Activated CD4-positive, alpha-beta memory T cell treated with anti-CD3 and anti-CD28 coated beads for 36 hours (primary cell): ENCODE measurements at places on chromosomes 5 and 9. TPM values are rescaled to one million over a fixed set of nuclear protein-coding genes. Genes with fewer than 3 reads are reported as not detected.

GRCh38 chr9:92151691-92152393 lies 36.6 kb upstream of the SPTLC1 start:
- no peak for DNase-seq

GRCh38 chr9:18111146-18111545 lies 362.8 kb upstream of the ADAMTSL1 start:
- DNase-seq: no peak

Gene SAPCD2
- total RNA-seq: 6.4 TPM

DNA sequence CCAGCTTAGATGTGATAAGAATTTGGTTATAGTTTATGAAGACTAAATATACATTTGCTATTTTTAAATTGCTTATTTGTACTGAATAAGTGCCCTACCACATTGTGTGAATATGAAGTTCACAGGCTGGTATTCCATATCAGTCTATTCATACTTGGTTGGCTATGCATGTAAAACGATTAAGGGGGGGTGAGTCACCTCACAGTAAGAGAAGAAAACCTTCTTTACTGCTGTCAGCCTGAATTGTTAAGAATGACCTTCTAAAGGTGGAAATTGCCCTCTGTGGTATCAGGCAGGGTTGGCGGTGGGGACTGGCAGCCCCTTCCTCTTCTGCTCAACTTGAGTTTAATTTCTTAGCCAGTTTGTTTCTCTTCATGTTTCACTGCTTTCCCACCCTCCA lies 127.0 kb upstream of the RPS23 start:
- no peak for DNase-seq

DNA sequence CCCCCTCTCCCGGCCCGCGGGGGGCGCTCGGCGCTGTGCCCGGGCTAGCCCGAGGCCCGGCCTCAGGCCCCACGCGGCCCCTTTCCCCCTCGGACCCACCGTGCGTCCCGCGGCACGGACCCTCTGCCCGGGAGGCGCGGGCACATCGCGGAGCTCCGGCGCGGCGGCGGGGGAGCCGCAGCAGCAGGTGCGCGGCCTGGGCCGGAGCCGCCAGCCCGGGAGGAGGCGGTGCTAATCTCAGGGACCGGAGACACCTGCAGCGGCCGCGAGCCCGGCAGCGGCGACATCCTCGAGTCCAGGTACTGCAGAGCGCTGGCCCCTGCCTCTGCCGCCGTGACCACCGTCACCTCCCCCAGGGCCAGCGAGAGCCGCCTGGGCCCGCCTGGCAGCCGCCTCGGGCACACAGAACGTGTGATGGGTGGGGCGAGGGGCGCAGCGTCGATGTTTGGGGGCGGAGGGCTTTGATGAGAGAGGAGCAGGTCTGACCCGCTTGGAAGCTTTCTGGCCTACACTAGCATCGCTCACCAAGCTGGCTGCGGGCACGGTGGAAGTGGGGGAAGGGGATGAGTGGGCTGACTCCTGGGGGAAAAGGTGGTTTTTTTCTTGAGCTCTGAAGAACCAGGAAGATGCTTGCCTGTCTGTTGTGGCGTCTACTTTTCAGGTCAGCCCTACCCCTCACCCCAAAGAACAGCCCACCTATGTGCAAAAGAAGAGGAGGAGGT lies 524 bp downstream of the CYFIP2 start:
- peak; percentile 69 for DNase-seq

DNA sequence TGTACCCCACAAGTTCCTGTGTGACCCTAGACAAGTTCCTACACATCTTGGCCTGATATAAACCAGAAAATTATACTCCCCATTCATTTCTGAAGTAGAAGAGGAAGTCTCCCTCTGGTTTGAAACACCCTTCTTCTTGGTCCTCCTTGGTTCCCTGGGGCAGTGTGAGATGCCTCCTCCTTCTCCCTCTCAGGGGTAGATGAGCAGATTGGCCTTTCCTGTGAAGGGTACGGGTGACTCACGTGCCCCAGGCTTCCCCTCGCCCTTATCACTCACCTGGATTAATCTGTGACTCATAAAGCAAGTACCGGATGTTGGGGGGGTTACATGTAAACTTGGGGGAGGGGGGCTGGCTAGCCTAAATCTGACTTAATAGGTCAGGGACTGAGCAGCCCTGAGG lies 11.1 kb upstream of the AQP3 start:
- peak; percentile 84 for DNase-seq

GRCh38 chr5:44932922-44933585 lies 124.3 kb downstream of the MRPS30 start:
- DNase-seq: no peak

GRCh38 chr5:135996611-135997010 lies 32.2 kb upstream of the TGFBI start:
- DNase-seq: no peak

- no peak for DNase-seq
Observed at GRCh38 chr5:59660737-59661136, 232.8 kb downstream of the PDE4D start.

Gene IFNA2
- total RNA-seq: not detected
